WTC11 (cell line): ENCODE measurements at places on chromosomes 3 and 15.

GRCh38 chr3:46196261-46196957, 11.7 kb downstream of the CCR1 start:
- peaks cover 17% of the 10 kb centered on the region for H3K36me3 ChIP-seq
- DNase-seq: no peak

- H3K4me1 ChIP-seq: peaks cover 32% of the 10 kb centered on the region
- no peak overlapping the region; the same call in 1 of the 2 replicates for H3K4me3 ChIP-seq
- H3K27me3 ChIP-seq: no peaks in the 10 kb centered on the region
- H3K36me3 ChIP-seq: peaks cover 14% of the 10 kb centered on the region
These were observed 156.2 kb upstream of the ARPP21 start for GRCh38 chr3:35483131-35483530.

GRCh38 chr15:91970142-91970541, 116.6 kb downstream of the SLCO3A1 start:
- DNase-seq: no peak
- no peak overlapping the region for H3K27ac ChIP-seq

DNA sequence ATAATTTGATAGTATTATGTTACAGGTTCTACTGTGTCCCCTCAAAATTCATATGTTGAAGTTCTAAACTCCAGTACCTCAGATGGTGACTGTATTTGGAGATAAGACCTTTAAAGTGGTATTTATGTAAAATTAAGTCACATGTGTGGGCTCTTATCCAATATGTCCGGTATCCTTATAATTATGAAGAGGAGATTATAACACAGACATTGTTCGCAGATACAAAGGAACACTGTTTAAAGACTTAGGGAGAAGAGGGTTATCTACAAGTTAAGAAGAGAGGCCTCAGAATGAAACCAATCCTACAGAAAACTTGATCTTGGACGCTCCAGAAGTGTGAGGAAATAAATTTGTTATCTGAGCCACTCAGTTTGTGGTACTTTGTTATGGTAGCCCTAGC, 50.9 kb downstream of the DPH6 start:
- H3K27me3 ChIP-seq: no peaks in the 10 kb centered on the region
- peaks cover 6% of the 10 kb centered on the region for H3K36me3 ChIP-seq
- no peak overlapping the region for H3K4me3 ChIP-seq
- peaks cover 19% of the 10 kb centered on the region for H3K4me1 ChIP-seq
- DNase-seq: no peak

- no peaks in the 10 kb centered on the region; the same call in 1 of the 2 replicates for H3K27me3 ChIP-seq
- H3K4me3 ChIP-seq: no peak overlapping the region
- peaks cover 33% of the 10 kb centered on the region for H3K4me1 ChIP-seq
These were observed 50.0 kb upstream of the DGKG start for GRCh38 chr3:186411994-186412393.

DNA sequence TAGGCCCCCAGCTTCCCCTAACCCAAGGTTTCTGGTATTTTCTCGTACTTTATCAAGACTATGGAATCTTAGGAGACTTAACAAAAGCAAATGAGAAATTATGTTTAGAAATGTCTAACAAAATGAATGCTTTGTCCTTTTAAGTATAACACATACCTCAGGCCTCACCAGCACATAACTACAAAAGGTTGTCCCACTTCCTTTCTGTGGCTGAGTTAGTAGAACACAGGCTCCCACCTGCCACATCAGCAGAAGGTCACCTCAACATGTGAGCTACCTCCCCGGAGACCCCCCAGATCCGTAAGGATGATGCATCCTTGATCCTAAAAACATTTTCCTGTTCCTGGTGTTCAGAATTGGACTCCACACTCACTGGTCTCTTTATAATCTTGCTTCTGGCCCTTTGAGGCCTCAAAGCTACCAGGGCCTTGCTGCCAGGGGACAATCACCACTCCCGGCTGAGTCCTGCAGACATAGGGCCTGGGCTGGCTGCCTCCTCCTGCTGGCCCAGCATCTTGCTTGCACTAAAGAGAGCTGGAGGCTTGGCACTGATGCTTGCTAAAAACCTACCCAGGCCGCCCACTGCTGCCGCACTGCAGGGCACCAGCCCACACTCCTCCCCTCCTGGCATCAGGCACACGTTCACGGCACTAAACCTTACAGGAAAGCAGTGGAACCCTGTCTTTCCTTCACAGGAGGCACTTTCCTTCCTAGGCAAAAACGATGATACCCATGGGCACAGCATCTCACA, 2.9 kb downstream of the CCRL2 start:
- H3K27ac ChIP-seq: no peak overlapping the region
- no peak overlapping the region for H3K4me3 ChIP-seq
- DNase-seq: no peak
- H3K36me3 ChIP-seq: no peaks in the 10 kb centered on the region

DNA sequence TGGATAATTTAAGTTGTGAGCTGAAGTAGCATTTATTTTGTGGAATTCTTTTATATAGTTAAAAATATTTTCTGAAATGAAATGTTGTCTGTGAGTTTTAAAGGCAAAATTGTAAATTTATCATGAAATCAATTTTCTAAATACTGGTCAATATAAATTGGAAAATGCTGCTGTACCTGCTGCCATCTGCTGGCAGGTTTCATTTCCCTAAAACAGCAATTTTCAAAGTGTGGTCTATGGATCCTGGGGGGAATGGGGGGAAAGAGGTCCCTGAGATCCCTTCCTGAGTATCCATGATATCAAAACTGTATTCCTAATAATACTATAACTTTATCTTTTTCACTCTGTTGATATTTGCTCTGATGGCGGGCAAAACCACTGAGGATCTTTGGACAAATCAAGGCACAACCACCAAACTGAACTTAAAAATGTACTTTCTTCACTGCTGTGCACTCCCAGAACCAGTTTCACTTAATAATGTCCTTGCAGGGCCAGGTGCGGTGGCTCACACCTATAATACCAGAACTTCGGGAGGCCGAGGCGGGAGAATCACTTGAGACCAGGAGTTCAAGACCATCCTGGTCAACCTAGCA, 17.2 kb upstream of the CCR4 start:
- no peak overlapping the region for H3K4me3 ChIP-seq
- peaks cover 27% of the 10 kb centered on the region for H3K36me3 ChIP-seq
- peaks cover 9% of the 10 kb centered on the region for H3K4me1 ChIP-seq
- no peak overlapping the region for H3K27ac ChIP-seq
- DNase-seq: peak; percentile 26
- H3K27me3 ChIP-seq: peaks cover 3% of the 10 kb centered on the region; the same call in 1 of the 2 replicates

DNA sequence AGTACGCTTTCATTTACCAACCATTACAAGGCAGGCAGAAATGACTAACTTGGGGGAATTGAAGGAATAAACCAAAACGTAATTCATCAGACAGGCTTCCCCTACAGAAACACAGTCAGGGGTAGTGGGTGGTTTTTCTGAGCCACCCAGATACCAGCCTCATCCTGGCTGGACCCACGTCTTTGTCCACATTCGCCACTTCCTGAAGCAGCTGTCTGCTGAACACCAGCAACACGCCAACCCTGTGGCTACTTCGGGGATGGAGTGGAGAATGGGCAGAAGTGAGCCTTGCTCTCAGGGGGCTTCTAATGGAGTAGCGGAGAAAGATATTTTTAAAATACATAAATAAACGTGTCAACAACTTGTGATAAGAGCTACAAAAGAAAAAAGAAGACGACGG, 40.1 kb downstream of the SYNM start:
- H3K4me3 ChIP-seq: no peak overlapping the region
- no peaks in the 10 kb centered on the region for H3K27me3 ChIP-seq
- DNase-seq: no peak
- H3K27ac ChIP-seq: no peak overlapping the region

- DNase-seq: no peak
- H3K4me3 ChIP-seq: no peak overlapping the region
- H3K36me3 ChIP-seq: no peaks in the 10 kb centered on the region
- peak overlapping the region; percentile 47; the same call in 1 of the 2 replicates for H3K27ac ChIP-seq
These were observed 27.5 kb downstream of the SMAD3 start for GRCh38 chr15:67092752-67093503.

GRCh38 chr15:63090472-63090871, 31.2 kb upstream of the LACTB start:
- no peak overlapping the region; the same call in 1 of the 2 replicates for H3K27ac ChIP-seq
- no peak overlapping the region for H3K4me3 ChIP-seq
- no peaks in the 10 kb centered on the region for H3K27me3 ChIP-seq
- DNase-seq: no peak

- no peak overlapping the region for H3K4me3 ChIP-seq
- DNase-seq: no peak
- H3K27me3 ChIP-seq: peaks cover 4% of the 10 kb centered on the region; the same call in 1 of the 2 replicates
- H3K4me1 ChIP-seq: no peaks in the 10 kb centered on the region
- H3K27ac ChIP-seq: no peak overlapping the region
- peaks cover 6% of the 10 kb centered on the region; the same call in 1 of the 2 replicates for H3K36me3 ChIP-seq
These were observed 50.6 kb upstream of the AZI2 start for GRCh38 chr3:28399206-28399605.

DNA sequence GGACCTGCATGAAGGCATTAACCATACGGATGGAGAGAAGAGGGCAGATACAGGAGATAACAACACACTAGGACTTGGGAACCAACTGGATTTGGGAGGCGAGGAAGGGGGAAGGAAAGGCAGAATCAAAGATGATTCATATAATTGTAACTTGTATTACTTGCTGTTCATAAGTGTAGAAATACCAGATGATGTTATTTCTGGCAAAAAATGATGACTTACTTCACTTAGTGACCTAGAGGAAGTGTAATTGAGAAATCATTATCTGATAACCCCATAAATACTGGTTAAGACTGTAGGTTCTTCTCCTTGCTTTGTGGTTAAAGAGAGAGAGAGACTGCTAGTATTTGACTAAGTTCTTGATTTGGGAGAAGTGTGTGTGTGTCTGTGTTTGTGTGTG, 50.5 kb upstream of the GK5 start:
- H3K27me3 ChIP-seq: peaks cover 15% of the 10 kb centered on the region
- no peak overlapping the region for H3K4me3 ChIP-seq
- peaks cover 12% of the 10 kb centered on the region for H3K36me3 ChIP-seq

- H3K4me1 ChIP-seq: peaks cover 17% of the 10 kb centered on the region
- DNase-seq: no peak
- no peak overlapping the region for H3K27ac ChIP-seq
- H3K27me3 ChIP-seq: no peaks in the 10 kb centered on the region
- H3K36me3 ChIP-seq: peaks cover 13% of the 10 kb centered on the region
- H3K4me3 ChIP-seq: no peak overlapping the region
These were observed 32.4 kb downstream of the TNIK start for GRCh38 chr3:171427771-171428320.
